ENCODE measurements at places on chromosomes 16 and 17.

GRCh38 chr17:57515662-57516211 is 229.4 kb downstream of the CCDC182 start:
- DNase-seq = no peak

GRCh38 chr16:4016658-4017057 is 99.6 kb downstream of the ADCY9 start:
- peak; percentile 85 for DNase-seq

DNA sequence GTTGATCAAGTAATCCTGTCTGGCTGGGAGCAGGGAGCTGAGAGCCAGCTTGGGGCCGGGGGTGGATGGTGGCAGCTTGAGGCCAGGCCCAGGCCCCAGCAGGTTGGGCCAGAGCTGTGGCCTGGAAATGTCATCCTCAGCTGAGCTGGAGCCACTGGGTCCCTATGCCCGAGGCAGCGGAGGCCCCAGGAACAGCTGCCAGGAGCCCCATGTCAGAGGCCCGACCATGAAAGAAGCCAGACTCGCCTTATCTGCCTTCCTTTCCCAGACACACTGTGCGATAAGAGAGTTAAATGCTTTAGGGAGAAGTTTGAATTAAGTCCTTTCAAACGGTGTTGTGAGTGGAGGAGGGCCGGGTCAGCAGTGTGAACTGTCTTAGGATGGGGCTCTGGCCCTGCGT is 3.5 kb downstream of the SMTNL2 start:
- no peak for DNase-seq

DNA sequence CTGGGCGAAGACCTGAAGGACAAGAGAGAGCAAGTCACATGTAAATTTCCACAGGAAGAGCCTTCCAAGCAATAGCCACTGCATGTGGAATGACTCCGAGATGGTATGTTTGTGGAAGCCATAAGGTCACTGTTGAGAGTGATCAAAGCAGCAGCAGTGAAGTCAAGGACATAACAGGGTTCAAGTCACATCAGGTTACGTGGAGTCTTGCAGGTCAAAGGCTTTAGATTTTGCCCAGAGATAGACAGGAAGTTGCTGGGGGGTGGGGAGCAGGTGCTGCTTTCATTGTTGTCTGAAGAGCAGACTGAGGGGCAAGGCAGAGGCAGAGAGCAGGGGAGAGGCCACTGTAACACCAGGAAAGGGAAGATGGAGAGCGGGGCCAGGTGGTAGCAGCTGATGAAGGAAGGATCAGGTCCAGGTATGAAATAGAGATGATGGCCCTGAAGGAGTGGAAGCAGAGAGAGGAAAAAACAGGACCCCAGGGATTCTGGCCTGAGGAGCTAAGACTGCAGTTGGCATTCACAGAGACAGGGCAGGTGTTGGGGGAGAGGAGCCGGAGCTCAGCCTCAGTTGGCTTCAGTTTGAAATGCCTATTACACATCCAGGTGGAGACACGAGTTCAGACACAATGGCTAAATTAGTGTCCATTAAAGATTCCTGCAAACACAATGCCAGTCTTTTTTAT is 129.3 kb upstream of the AXIN2 start:
- no peak for DNase-seq

GRCh38 chr17:37516127-37516571 is 26.5 kb downstream of the DUSP14 start:
- no peak for DNase-seq

DNA sequence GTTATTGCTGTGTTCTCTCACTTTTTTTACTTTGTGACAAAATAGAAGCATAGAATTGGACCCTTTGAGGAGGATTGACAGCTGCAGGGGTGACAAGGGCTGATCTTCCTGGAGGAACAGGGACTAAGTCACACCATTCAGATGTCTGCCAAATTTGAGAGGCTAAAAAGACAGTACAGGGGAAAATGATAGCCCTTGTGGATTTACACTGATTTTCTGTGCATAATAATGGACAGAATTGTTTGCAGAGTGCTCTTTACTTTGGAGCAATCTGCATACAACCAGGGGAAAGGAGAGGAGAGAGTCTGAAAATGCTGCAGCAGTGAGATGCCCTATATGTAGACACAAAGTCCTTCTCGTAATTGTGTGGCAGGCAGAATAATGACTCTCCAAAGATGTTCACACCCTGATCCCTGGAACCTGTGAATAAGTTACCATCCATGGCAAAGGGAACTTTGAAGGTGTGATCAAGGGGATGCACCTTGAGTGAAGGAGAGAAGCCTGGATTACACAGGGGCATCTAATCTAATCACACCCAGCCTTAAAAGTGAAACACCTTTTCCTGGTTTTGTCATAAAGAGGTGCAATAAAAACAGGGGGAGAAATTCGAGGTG is 221.4 kb upstream of the CPHXL start:
- no peak for DNase-seq

DNA sequence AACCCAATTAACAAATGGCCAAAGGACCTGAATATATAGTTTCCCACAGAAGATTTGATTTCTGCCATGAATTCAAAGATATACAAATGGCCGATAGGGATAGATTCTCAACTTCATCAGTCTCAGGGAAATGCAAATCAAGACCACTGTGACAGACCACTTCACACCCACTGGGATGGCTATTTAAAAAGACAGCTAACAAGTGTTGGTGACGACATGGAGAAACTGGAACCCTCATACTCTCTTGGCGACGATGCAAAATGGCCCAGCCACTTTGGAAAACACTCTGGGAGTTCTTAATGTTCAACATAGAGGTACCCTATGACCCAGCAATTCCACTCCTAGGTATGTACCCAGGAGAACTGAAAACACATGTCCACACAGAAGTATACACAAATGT is 17.4 kb upstream of the KREMEN2 start:
- DNase-seq = no peak

- no peak for DNase-seq
Observed at GRCh38 chr17:57211543-57211942, 44.8 kb upstream of the MSI2 start.

- no peak for DNase-seq
Observed at GRCh38 chr16:87421003-87421912, 29.1 kb downstream of the MAP1LC3B start.

- no peak for DNase-seq
Observed at GRCh38 chr17:59421722-59422121, 90.3 kb downstream of the YPEL2 start.

- no peak for DNase-seq
Observed at GRCh38 chr17:64736804-64737492, 74.8 kb upstream of the SMURF2 start.

- no peak for DNase-seq
Observed at GRCh38 chr17:2485543-2485942, 26.1 kb downstream of the METTL16 start.

GRCh38 chr16:12769525-12769924 is 34.2 kb downstream of the CPPED1 start:
- DNase-seq = no peak

Measured in HL-60 (cell line).